HT1080 (cell line): ENCODE measurements at places on chromosomes 6 and 20. TPM values are rescaled to one million over a fixed set of nuclear protein-coding genes. Genes with fewer than 3 reads are reported as not detected.

The SEL1L2 gene
- total RNA-seq, result not detected in 2 replicates

- DNase-seq, result no peak
Observed at GRCh38 chr6:116180375-116180774, 54.4 kb upstream of the COL10A1 start.

DNA sequence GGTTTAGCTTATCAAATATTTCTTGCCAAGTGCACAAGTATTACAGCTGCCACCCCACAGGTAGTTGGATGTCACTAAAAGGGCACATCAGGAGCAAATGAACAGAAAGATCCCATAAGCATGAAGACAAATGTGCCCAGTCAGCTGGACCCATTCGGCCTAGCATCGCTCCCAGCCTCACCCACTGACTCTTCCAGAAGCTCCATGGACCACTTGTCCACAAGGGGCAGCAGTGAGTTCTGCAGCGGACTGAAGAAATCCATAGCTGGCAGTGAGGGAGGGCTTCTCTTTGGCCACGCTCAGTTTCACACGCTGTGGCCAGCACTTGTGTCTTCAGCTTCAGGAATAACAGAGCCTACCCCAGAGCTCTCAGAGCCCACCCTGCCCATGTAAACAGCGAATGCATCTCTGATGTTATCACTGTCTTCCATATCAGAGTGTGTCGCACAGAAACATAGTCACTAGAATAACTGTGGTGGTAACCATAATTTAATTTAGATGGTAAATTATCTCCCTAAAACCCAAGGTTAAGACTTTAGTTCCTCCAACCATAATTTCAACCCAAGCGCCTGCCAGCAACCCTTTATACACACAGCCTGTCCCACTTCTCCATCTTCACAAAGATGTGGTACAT is 15.8 kb downstream of the CGA start:
- DNase-seq, result peak; percentile 63

GRCh38 chr6:135479601-135480000 is 17.9 kb downstream of the AHI1 start:
- no peak for DNase-seq

- DNase-seq, result no peak
Observed at GRCh38 chr6:16362296-16362695, 123.9 kb downstream of the GMPR start.

- DNase-seq, result no peak
Observed at GRCh38 chr6:69881322-69882151, 15.2 kb downstream of the COL19A1 start.

DNA sequence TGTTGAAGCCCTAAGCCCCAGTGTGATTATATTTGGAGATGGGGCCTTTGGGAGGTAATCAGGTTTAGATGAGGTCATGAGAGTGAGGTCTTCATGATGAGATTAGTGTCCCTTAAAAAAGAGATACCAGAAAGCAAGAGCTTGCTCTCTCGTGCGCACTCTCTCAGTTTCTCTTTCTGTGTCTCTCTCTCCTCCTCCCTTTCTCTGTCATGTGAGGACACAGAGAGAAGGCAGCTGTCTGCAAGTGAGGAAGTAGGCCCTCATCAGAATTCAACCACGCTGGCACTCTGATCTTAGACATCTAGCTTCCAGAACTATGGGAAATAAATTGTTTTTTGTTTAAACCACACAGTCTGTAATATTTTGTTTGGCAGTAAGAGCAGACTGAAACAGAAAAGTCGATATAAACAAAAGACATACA is 180.5 kb downstream of the IBTK start:
- no peak for DNase-seq

The ECT2L gene
- not detected in 2 replicates for total RNA-seq

DNA sequence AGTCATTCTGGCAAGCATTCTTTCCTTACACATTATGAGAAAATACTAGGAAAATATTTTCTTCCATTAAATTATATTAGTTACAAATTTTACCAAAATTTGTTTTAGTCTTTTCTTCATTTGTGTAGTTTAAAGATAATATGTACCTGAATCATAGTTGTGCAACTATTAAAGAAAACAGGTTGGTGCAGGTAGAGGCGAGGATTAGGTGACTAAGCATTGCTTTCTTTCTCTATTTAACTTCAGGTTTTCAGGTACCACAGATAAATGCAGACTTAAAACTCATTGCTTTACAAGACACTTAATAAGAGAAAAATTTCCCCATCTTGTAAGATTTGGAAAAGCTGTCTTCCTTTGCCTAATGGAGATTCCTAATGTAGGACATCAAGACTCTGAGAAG is 1175.5 kb upstream of the ADGRB3 start:
- no peak for DNase-seq

DNA sequence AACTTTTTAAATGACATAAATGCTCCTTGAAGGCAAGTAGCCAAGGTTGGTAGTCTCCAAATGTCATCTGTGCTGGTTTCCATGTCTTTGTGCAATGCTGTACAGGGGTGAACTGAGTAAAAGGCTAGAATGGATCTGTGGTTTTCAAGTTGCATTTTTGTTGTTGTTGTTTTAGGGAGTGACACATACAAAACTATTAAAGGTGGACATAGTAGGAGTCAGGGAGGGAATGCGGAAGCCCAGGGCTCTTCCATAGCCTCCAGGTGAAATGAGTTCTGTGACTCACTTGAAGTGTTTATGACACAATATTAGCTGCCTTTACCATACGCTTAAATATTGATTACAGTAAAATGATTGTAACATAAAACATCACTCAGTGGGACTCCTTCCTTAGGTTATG is 22.5 kb upstream of the QKI start:
- no peak for DNase-seq

The BPIFB2 gene
- not detected in 2 replicates for total RNA-seq

The HNF4A gene
- total RNA-seq, result 0.34 TPM in 1 of 2 replicates, not detected in the other

- peak; percentile 2 for DNase-seq
Observed at GRCh38 chr6:36033935-36034334, 6.3 kb downstream of the MAPK14 start.

DNA sequence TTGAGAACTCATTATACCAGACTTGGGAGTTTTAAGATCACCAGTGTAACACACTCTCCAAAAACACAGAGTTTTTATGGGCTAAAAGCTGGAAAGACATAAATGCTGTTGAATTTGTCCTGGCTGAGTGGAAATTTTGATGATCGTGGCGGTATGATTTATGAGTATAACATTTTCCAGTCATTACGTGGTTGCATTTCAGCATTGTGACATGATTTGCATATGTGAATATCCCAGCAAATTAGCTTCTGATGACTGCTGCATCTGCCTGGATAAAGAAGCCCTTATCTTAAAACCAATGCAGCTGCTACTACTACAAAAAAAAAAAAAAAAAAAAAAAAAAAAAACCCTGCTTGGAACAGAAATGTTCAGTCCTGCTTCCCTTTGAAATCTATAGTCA is 850.9 kb downstream of the TFAP2A start:
- DNase-seq, result no peak

The SPACA1 gene
- not detected in 2 replicates for total RNA-seq

The ILRUN gene
- total RNA-seq, result 23.1 and 32.1 TPM in 2 replicates

DNA sequence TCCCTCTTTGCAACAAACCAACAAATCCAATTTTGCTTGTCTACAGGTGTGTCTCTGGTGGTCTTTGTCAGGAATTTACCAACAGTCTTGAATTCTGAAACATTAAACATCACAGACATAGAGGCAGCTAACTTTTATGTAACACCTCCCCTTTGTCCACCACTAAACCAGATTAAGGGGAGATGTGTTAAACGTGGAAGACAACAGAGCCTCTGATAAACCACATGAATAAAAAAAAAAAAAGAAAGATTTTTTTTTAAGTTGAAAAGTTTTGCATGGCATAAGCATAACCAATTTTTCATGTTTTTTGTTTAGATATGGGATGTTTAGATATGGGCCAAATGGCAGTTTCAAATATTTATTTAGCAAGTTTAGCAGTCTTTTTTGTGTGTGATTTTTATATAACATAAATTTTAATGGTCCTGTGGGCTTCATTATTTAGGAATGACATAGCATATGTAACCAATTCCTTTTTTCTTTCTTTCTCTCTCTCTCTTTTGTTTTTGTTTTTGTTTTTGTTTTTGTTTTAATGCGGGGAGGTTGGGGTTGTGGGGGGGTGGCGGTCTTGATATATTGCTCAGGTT is 60.7 kb upstream of the BTN3A2 start:
- DNase-seq, result no peak

DNA sequence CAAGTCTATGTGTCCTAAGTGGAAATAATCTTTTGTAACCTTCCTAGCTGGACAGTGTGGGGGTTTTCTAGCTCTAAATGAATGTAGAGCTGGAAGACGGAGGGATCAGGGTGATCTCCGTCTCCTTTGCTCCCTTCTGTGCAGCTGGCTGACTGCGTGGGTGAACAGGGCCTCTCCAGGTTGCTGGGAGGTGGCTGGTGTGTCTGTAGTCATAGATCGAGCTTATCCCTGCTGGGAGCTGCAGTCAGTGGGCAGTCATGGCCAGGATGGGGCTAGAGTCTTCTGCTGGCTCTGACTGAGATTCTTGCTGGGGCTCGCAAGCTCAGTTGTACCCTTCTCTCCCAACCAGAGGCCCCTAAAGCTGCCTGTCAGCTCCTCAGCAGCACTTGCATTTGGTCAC is 6.4 kb downstream of the SEC23B start:
- DNase-seq, result no peak

DNA sequence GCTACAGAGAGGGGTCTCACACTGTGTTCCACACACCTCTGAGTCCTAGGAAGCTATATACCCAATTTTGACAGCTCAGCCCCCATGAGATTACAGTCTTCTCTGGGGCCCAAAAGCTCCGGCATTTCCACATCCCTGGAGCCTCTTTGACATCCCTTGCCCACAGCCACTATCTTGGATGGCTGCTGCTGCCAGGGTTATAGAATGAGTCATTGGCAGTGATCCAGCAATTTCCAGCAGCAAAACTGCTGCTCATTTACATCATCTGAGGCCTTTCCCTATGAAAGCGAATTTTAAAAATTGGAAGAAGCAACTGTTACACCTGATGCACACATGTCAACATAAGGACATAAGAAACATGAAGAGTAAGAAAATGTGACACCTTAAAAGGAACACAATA is 590.7 kb downstream of the MEI4 start:
- peak; percentile 67 for DNase-seq

DNA sequence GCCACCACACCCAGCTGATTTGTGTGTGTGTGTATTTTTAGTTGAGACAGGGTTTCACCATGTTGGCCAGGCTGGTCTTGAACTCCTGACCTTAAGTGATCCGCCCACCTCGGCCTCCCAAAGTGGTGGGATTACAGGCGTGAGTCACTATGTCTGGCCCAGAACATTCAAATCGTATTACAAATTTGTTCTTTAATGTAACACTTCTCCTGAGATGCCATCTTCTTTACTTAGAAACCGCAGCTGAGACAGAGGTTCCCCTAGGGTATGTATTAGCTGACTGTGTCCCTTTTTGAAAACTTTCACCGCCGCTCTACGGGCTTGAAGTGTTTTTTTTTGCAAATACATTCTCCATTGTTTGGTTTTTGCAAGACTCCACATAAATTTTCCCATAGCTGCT is 62.6 kb downstream of the TOX2 start:
- peak; percentile 68 for DNase-seq
